ENCODE measurements at places on chromosomes 7 and 10.

GRCh38 chr10:6165221-6165725 lies 37.5 kb upstream of the PFKFB3 start:
- DNase-seq = no peak

- no peak for DNase-seq
Measured at GRCh38 chr10:87619705-87620104, 40.0 kb upstream of the PAPSS2 start.

GRCh38 chr7:104208421-104208780 lies 588 bp upstream of the ORC5 start:
- no peak for DNase-seq

GRCh38 chr10:7337431-7338171 lies 73.2 kb downstream of the SFMBT2 start:
- DNase-seq = no peak

DNA sequence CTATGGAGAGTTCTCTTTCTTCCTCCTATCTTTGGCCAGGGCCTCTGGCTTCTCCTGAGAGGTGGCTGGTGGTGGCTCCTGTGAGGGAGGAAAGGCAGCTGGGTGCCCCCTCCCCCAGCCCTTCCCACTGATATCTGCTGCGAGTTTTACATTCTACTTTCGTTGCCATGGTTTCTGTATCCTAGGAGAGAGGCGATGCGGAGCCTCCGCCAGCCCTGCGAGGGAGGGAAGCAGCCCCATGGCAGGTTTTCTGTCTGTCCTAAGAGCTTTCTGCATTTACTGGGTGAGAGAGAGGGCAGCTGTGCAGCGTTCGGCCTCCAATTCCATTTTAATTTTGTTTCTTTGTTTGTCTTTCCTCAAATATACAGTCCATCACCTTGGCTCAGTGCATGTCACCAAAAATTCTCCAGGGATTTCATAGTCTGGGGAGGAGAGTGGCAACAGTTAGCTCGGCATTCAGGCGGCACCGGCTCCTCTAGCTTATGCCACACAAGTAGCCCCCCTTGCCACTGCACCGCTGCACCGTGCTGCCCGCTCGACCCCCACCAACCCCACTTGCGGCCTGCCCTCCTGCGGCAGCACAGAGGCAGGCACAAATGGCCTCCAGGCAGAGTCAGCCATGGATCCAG lies 20.4 kb downstream of the DNAJB12 start:
- no peak for DNase-seq

DNA sequence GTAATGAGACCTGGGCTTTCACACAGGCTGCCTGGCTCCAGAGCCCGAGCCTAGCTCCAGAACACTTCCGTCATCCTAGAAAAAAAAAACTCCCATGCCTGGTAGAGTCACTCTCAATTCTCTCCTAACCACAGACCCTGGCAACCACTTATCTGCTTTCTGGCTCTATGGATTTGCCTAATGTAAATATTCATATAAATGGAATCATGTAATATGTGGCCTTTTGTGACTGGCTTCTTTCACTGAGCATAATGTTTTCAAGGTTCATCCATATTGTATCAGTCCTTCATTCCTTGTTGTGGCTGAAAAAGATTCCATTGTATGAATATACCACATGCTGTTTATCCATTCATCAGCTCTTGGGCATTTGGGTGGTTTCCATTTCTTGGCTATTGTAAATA lies 167.7 kb upstream of the MKLN1 start:
- DNase-seq = no peak

DNA sequence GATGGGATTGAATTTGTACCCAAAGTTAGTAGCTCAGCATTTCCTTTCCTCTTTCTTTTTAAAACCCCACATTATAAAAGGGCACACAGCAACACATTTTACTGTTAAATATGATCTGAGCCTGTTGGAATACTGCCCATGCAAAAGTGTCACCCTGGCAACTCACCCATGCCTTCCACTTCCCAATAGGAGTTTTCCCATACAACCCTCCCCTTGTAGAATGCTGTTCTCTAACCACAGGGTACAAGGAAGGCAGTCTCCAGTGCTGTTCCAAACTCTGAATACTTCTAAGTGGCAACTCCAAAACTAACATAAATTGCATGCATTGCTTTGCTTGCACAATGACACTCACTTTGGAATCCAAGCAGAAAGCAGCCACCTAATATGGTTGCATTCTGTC lies 60.8 kb downstream of the NRCAM start:
- no peak for DNase-seq

- no peak for DNase-seq
Measured at GRCh38 chr7:28088032-28088431, 92.6 kb downstream of the JAZF1 start.

DNA sequence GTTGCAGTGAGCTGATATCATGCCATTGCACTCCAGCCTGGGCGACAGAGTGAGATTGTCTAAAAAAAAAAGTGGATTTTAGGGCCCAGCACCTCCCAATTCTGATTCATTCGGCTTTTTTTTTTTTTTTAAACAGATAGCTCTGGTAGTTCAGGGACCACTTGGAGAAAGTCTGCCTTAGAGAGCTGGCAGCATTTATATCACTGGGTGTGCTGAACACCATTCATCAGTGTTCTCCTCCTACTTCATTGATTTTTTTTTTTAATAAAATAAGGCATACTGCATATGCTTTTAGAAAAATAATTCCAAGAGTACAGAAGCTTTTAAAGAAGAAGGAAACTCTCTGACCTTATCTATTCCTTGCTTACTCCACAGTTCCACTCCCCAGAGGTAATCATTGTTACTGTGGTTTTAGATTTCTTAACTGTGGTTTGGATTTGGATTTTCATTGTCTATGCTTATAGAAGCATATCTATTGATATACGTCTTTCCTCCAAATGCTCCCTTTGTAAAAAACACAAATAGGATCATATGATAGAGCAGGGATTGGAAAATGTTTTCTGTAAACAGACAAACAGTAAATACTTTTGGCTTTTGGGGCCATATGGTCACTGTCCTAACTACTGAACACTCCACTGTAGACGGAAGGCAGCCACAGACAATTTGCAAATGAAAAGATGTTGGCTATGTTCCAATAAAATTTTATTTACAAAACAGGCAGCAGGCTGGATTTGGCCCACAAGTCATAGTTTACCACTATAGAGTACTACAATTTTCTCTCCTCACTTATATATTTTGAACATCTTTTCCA lies 21.1 kb upstream of the SAR1A start:
- DNase-seq = no peak

All from 8988T (cell line).